NCI-H146 (cell line): ENCODE measurements at places on chromosomes 13 and 19.

DNA sequence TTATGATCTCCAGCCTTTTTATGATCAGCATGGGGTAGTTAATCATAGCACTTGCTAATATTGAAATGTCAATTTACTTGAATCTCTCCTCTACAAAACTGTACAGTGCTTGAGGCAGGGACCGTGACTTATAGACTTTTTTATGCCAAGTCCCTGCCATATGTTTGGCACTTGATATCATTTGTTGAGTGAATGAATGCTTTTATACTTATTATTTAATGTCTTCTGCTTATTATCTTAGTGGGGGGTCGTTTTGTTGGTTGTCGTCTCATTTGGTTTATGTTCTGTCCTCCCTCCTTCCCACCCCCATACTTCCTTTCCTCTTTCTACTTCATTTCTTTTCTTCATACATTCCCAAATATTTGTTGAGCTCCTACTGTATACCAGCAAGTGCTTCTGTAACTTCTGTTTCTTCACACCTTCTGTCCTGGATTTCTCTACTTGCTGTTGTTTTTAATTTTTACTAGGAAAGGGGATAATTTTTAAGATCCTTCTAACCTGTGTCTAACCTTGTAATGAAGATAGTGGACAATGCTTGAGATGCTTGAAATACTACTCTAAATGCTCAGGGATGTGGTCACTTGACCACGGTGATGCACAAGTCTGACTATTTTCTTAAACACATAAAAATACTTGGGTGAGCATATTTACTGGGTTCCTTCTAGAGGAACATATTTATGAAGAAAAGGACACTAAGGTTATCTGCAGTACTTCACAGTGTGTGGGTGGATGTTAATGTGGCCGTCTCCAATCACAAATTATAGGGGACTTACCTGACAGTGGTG is 223.8 kb downstream of the TDRD3 start:
- no peak for DNase-seq

GRCh38 chr19:7366701-7367420 is 18.1 kb downstream of the ARHGEF18 start:
- DNase-seq: peak; percentile 10

GRCh38 chr13:103878891-103879605 is 812.8 kb upstream of the SLC10A2 start:
- DNase-seq: no peak

- DNase-seq: no peak
These were observed 54.3 kb downstream of the GATAD2A start for GRCh38 chr19:19459707-19460251.

- no peak for DNase-seq
These were observed 735 bp upstream of the FLT1 start for GRCh38 chr13:28495538-28496187.

GRCh38 chr13:102402290-102402689 is 442 bp upstream of the FGF14 start:
- DNase-seq: peak; percentile 82

DNA sequence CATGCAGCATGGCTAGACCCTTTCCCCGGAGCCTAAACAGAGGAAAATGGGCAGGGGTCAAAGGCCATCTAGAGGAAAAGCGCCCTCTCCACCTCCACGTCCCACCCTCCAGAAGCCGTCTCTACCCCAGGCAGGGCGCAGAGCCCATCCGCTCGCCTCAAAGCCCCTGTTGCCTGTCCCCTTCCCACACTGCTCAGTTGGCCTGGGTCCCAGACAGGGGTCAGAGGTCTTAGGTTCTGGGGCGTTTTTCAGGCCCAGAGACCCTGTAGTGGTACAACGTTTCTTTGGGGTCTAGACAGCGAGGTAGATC is 285 bp downstream of the TMEM143 start:
- DNase-seq: no peak

DNA sequence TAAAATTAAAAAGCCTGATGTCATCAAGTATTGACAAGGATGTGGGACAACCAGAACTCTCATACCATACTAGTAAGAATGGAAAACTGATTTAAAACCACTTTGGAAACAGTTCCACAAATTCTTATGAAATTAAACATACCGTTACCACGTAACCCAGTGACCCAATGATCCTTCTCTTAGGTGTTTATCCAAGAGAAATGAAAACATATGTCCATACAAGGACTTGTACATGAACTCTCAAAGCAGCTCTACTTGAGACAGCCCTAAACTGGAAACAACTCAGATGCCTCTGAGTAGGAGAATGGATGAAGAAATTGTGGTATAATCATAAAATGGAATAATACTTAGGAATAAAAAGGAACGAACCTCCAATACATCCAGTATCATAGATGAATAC is 27.6 kb downstream of the SLC6A16 start:
- no peak for DNase-seq

DNA sequence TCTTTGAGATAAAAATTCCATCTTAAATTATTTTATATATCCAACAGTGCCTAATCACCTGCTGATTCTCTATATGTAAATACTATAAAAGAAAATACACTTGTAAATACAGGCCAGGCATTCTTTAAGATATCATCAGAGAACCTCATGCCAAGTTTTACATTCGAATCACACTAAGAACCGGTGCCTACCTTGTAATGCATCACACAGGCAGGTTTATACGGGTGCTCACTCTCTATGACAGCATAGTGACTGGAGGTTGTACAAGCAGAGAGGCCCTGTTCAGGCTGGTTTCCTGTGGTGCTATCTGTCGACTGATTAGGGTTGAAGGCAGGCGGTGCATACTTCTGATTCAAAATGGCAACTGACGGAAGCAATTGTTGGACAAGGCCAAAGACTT is 141.3 kb upstream of the FBXL3 start:
- no peak for DNase-seq

GRCh38 chr13:103839460-103839859 is 773.2 kb upstream of the SLC10A2 start:
- peak; percentile 71 for DNase-seq

GRCh38 chr19:49132974-49133609 is 13.7 kb downstream of the PPFIA3 start:
- DNase-seq: peak; percentile 62

- no peak for DNase-seq
These were observed 9.4 kb upstream of the KBTBD7 start for GRCh38 chr13:41203810-41204209.

GRCh38 chr19:13004273-13004672 is 9.0 kb downstream of the NFIX start:
- peak; percentile 17 for DNase-seq

DNA sequence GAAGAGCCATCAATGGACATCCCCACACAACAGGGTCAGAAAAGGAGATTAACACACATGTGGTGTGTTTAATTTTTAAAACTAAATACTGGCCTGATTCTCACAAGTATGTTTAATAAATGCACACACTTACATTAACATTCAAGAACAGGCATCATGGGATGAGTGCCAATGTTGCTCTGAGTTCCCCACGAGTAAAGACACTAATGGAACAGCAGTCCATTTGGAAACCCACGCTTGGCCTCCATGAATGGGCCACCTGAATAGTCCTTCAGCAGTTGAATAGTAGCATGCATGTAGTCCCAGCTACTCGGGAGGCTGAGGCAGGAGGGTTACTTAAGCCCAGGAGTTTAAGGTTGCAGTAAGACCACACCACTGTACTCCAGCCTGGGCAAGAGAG is 195.2 kb upstream of the IPO5 start:
- DNase-seq: no peak

- DNase-seq: no peak
These were observed 35.1 kb downstream of the ENOX1 start for GRCh38 chr13:43751624-43752023.

GRCh38 chr19:17296976-17297375 is 6.2 kb downstream of the ABHD8 start:
- no peak for DNase-seq

- no peak for DNase-seq
These were observed 666.6 kb downstream of the SLITRK1 start for GRCh38 chr13:83215627-83216026.

DNA sequence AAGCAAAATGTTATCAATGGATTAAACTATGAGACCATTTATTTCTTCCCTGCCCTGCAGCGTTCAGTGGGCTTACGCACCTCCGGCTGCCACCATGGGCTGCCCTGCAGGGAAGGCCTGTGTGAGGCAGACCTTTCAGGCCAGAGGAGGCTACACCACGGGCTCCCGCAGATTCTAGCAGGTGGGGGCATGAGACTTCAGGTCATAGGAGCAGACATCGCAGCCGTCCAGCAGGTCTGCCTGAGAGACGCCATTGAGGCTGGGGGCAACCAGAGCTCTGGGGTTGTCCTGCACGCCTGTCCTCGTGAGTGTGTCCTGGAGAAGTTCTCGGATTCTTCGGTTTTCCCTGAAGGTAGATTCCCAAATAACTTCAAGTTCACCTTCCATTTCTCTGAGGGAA is 9.4 kb upstream of the SLC7A9 start:
- DNase-seq: no peak

- DNase-seq: no peak
These were observed 368.3 kb downstream of the IRS2 start for GRCh38 chr13:109418111-109418510.

DNA sequence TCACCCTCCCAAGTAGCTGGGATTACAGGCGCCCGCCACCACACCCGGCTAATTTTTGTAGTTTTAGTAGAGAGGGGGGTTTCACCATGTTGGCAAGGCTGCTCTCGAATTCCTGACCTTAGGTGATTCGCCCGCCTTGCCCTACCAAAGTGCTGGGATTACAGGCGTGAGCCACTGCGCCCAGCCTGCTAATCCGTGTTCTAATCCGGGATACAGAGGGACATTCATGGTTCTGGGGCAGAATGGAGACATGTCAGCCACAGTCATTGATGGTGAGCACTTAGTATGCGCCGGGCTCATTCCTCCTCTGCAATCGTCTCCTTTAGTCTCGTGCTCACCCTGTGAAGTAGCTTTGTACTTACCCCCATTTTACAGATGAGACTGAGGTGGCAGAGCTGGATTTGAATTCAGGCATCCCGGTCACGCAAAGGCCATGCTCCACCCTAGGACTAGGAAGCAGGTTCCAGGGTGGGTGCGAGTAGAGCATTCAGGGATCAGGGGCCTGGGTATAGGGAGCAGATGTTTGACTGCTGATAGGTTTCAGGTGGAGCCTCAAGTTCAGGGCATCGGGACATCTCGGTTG is 8.2 kb downstream of the RRAS start:
- no peak for DNase-seq

DNA sequence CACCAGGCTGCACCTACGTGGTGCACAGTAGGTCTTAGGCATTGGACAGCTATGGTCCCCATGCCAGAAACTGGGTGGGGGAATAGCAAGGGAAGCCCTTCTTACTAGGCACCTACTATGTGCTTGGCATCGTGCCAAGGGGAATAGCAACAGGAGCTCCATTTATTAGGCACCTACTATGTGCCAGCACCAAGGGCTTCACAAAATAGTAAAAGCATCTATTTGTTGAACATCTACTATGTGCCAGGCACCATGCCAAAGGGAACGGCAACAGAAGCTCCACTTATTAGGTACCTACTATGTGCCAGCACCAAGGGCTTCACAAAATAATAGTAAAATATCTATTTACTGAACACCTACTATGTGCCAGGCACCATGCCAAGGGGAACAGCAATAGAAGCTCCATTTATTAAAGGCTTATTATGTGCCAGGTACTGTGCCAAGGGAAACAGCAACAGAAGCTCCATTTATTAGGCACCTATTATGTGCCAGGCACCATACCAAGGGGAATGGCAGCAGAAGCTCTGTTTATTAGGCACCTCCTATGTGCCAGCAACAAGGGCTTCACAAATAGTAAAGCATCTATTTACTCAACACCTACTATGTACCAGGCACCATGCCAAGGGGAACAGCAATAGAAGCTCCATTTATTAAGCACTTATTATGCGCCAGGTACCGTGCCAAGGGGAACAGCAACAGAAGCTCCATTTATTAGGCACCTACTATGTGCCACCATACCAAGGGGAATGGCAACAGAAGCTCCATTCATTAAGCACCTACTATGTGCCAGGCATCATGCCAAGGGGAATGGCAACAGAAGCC is 108.5 kb downstream of the PTPRS start:
- DNase-seq: no peak

DNA sequence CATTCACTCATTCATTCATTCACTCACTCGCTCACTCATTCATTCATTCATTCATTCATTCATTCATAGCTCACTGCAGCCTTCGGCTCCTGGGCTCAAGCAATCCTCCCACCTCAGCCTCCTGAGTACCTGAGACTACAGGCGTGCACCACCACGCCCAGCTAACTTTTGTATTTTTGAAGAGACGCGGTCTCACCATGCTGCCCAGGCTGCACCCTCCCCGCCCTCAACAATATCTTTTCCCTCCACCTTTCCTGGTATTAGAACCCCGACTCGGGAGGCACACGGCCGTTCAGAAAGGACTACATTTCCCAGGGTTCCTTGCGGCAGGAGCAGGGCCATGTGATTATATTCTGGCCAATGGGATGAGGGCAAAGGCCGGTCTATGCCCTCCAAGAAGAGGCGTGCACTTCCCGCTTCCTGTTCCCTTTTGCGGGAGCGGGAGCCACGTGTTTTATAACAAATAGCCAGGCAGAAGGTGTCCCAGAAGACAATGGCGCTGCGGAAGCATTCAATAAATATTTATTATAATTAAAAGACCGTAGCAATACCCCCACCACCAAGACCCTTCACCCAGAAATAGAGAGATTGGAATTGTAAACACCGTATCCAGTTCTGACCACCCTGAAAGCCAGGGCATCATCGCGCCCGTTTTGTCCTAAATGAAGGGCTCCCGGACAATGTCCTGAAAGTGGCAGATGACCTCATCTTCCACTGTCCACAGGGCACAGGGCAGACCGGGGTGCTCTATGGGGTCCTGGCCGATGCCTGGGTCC is 15.9 kb downstream of the TICAM1 start:
- DNase-seq: peak; percentile 82

DNA sequence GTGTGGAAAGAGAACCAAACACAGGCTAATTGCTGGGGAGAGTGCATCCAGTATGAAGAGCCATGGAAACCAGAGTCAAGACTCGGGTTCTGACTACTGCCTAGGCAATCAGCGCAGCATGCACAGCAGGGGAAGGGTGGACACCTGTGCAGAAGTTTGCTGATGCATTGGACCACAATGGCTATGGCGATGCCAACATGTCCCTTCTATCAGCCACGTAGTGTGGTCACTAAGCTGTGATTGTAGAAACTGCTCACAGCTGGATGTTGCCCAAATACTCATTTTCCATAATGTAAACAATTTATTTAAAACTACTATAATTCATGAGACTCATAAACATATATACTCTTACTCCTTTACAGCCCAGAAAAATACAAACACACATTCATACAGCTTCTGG is 1718.2 kb downstream of the EFNB2 start:
- no peak for DNase-seq
